Coronary artery (tissue), 2 donors: ENCODE measurements at places on chromosomes 2 and 18.

DNA sequence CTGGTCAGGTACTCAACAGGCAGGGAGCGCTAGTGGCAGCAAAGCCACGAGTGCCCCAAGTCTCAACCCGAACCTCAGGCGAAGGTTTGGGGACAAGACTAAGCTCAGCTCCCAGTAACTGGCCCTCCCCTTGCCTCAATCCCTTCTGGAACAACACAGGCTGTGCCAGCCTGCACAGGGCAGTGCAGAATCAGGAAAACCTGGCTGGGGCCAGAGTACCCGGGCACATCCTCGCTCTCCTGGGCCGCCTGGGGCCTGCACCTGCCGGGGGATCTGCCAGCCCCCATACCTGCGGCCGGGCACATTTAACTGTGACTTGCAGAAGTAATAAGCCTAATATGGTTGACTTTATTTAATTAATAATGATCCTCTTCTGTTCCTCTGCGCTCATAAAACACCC is 60.6 kb downstream of the GBX2 start:
- no peak for DNase-seq

- no peak for DNase-seq
These were observed 77.6 kb downstream of the MEP1B start for GRCh38 chr18:32267463-32267862.

GRCh38 chr2:47174733-47175361 is 19.7 kb upstream of the STPG4 start:
- DNase-seq, result no peak

- no peak for DNase-seq
These were observed 55.9 kb downstream of the ACVR1C start for GRCh38 chr2:157572725-157573124.

DNA sequence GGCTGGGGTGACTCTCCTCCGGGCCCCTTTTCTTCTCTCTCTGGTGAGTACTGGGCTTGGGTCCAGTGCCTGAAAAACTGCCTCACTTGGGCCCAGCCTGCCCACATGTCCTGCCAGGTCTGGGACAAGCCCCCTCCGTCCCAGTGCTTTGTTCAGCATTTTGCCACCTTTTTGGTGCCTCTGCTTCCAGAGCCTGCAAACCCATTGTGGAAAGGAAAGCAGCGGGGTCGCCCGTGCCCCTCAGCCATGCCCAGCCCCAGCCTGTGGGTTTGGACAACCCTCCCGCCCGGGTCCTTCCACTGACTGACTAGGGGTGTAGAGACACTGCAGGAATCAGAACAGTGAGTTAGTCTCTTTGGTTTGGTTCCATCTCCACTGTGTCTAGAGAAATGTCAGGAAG is 140.7 kb upstream of the ALKAL2 start:
- DNase-seq, result no peak

GRCh38 chr2:50714089-50714488 is 317.8 kb downstream of the NRXN1 start:
- no peak for DNase-seq

DNA sequence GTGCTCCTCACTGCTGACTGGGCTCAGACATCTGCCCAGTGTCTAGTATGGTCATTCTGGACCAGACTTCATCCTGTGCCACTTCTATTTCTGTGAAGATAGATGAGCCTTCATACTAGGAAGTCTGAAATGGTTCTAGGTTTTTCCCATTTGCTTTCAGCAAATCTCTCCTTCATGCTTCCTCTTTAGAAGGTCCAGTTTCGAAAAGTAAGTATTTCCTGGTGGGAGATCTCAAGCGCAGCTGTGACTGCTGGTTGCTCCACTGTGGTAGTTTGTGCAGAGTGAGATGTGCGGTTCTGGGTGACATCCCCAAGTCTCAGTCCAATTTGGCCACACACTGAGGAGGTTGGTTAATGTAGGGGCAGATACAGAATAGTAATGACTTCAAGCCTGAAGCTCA is 14.4 kb downstream of the IL36B start:
- no peak for DNase-seq

DNA sequence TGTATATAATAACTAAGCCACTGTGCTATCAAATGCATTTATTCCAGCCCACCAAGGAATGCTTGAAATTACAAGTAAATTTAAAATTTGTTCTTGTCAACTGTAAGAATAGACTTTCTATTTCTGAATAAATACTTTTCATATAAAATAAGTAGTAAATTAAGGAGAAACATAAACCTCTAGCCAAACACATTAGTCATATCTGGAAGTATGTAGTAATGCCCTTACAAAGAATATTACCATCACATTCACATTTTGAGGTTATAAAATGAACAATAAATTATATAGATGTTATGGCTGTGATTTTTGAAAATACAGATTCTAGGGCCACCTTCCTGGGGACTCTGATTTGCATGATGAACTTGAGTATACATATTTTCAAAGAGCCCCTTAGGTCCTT is 54.7 kb downstream of the SERPINB7 start:
- DNase-seq, result no peak

DNA sequence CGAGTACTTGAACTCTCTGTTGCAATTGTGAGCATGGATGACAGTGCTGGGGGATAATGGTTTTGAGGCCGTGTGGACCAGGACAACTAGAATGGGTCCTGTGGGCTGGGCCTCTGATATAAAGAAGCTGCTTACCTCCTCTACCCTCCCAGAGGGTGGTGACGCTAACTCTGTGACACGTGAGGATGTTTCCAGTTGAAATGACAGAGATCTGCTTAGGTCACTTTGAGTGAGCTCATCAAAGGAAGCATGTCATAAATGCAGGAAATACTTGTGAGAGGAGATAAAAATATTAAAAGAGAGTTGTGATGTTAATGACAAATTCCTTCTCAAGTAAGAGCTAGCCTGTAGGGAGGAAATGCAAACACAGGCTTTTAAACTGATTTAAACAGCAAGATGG is 16.4 kb downstream of the RMC1 start:
- DNase-seq, result no peak

- no peak for DNase-seq
These were observed 22.5 kb upstream of the BOK start for GRCh38 chr2:241535871-241536655.

DNA sequence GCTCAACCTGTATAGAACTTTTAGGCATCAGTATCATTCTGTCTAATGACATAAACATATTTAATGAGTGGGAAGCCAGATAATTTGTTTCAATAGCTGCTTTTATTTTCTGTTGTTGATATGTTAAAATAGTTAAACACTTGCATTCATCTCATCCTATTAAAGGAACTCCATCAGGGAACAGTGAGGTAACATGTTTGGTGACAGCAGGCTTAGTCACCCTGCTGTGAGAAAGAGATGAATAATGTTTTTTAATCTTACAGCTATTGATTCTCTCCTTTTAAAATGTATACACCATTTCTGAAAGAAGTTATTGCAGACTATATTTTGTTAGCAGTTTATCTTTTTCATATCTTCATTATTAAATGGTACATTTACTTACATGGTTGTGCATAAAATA is 123.3 kb upstream of the CWC22 start:
- no peak for DNase-seq

GRCh38 chr18:67301592-67301991 is 214.9 kb downstream of the DSEL start:
- DNase-seq, result no peak
